Fibroblast of the aortic adventitia (primary cell): ENCODE measurements at places on chromosomes 16 and 17. TPM values are rescaled to one million over a fixed set of nuclear protein-coding genes. Genes with fewer than 3 reads are reported as not detected.

KRT24 gene
- not detected in 2 replicates for total RNA-seq

NDUFAB1 gene
- total RNA-seq: 71.5 and 125 TPM in 2 replicates

TMEM204 gene
- 5.0 and 22.1 TPM in 2 replicates for total RNA-seq

DHRS7C gene
- not detected in 2 replicates for total RNA-seq

TBC1D3K gene
- total RNA-seq: not detected in 2 replicates

ANKRD40CL gene
- total RNA-seq: not detected in 2 replicates

HNF1B gene
- total RNA-seq: not detected in 2 replicates

TBX4 gene
- 0.16 TPM in 1 of 2 replicates, not detected in the other for total RNA-seq

WSCD1 gene
- 0.16 and 0.18 TPM in 2 replicates for total RNA-seq

PARD6A gene
- total RNA-seq: 1.4 TPM in 1 of 2 replicates, not detected in the other

PDIA2 gene
- total RNA-seq: not detected in 2 replicates

MYL4 gene
- total RNA-seq: not detected in 2 replicates

GALR2 gene
- not detected in 2 replicates for total RNA-seq

PDILT gene
- not detected in 2 replicates for total RNA-seq

VPS35L gene
- total RNA-seq: 67.1 and 67.7 TPM in 2 replicates

SOX15 gene
- 0.57 and 1.4 TPM in 2 replicates for total RNA-seq
